ENCODE measurements at places on chromosomes 6 and 20.
A peak's percentile ranks its signal among the peaks of the same experiment; 100 is the strongest.

DNA sequence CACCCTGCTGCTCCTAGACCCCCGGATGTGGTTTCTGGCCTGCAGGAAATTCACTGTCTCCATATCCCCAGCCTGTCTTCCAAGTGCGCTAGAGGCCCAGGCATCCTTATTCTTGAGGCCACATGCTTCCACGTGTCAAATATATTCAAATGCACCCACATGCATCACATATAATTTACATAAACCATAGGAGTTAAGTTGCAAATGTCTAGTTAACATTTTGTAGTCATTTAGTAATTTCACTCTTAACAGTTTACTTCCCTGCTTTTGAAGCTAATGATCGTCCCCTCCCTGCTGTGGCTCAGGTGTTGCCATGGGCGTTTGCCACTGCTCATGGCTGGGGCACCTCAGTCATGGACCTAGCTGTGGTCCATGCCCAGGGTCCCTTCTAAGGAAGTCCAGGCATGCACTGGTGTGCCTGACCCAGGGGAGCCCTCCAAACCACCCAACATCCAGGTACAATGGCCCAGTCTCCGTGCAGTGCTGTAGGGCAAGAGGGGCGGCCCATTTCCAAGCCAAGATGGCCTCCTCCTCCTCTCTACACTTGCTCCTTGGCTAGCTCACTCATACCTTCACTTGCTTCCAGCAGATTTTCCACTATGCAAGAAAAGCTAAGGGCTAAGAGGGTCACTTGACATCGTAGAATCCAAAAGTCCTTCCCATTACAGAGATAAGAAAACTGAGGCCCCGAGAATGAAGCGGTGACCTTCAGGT lies 42.4 kb downstream of the FGD2 start:
- DNase-seq = peak; percentile 47

DNA sequence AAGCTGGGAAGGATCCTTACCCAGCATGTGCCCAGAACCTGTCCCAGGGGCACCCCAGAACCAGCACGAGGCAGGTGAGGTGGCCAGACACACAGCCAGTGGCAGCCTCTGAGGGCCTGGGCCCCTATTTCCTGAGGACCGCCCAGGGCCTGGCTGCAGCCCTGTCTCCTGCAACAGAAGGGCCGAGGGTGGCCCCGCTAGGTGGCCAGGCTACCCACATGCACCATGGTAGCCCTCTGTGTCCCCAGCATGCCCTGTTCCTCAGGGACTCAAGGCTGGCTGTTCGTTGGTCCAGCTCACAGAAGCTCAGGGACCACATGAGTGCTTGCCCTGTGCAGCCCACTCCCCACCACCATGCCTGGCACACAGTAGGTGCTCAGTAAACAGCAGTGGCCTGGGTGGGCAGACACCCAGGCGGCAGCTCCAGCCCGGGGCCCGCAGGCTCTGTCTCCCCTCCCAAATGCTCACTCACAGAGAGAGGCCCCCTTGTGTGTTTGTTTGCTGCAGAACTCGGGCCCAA lies 8.2 kb downstream of the HRH3 start:
- DNase-seq = no peak

DNA sequence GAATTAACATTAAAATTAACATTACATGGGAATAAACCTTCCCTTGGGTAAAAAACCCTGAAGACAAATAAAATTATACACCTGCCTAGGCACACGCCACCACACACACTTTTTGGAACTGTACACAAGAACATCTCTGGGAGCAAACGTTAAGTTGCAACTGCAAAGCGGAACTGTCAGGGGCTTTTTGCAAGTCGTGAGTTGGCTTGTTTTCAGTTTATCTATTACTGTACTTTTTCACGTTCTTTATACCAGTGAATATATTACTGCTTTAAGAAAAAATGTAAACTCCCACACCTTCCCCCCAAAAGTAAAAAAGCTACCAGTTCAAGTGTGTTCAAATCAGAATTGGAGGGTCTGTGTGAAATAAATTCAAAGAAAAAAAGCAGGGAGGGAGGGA lies 65.5 kb upstream of the NFATC2 start:
- no peak for DNase-seq

DNA sequence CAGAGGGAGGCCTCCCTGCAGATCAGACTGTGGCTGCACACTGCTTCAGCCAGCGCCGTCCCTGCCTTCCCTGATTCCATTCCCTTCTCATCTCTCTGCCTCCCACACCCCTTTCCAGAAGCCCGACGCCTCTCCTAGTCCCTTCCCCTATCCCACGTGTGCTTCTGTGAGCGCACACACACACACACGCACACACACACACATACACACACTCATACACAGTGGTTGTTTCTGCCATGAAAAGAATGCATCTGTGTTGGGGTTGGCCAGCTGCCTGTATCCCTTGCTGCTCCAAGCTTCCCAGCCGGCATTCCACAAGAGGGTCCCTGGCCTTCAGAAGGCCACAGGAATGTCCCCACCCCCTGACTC lies 51.7 kb downstream of the MOCS1 start:
- DNase-seq = no peak

DNA sequence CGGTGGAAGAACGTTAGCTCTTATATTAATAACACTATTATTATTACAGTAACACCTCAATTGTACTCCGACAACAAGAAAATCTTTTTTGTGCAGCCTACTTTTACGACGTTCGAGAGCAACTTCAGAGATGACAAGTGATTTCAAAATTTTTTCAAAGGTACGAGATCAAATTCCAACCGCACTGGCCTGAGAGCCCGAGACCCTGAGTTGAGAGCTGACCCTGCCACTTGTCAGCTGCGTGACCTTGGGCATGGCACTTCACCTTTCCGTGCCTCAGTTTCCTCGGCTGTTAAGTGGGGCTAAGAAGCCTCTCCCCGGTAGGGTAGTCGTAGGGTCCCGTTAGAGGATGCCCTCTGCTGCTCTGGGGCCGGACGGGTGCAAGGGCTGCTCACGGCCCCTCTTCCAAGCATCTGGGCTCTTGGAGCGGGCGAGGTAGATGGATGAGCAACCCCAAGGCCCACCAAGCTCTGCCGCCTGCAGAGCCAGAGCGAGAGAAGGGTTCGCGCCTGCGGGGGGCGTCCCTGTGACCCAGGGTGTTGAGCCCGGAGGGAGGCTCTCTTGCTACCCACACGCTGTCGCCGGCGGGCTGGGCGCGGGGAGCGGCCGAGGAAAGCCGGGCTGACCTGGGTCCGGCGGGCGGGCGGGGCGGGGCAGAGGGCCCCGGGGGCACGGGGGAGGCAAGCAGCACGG lies 510 bp downstream of the NDRG3 start:
- DNase-seq = no peak

DNA sequence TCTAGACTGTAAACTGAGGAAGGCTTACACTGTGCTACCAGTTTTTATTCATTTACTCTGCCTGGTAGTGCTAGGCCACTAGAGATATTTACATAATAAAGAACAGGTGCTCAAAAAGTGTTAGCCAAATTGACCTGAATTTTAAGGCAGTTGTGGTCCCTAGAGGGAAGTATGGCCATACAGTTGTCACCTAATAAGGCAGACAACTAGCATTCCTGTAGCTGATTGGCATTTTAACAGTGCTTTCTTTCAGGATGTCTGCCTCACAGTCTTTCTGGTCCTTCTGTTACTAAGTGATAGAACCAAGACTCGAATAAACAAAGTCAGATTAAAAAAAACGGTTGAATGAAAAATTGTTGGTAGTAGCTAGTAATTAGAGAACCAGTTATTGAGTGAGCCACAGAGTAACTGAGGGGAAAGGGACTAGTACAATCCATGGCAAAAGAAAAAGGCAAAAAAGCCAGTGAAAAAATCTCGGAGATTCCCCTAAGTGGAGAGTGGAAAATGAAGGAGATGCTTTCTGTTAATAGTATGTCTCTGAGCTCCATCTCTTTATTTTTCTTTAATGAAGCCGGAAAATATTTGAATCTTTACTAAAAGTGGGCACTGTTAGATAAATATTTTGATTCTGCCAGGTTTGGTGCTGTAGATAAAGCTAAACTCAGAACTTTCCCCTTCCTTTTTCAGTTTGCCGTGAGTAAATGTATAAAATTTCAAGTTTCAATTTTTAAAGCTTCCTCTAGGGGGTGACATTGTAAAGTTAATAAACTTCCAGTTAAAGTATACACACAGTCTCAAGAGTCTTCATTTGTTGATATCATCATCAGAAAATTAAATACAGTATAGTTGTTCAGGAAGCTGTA lies 9.1 kb downstream of the VTA1 start:
- DNase-seq = no peak

DNA sequence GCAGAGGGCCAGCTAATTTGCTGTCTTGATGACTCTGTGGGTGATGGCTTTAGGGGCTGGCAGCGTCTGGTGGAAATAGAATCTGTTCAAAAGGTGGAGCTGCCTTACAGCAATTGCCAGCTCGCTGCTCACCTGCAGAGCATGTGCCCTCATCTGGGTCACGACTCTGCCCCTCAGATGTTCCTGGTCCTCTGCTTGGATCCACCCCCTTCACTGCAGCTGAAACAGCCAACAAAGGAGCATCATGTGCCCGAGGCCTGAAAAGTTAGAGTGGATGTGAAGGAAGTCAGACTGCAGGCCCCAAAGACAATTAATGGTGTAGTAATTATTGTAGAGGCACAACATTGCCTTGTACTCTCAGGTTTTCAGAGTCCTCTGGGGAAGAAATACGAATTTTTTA lies 19.9 kb downstream of the RREB1 start:
- DNase-seq = no peak

GRCh38 chr20:37226889-37227288 lies 34.7 kb downstream of the GHRH start:
- no peak for DNase-seq

- DNase-seq = peak; percentile 63
Observed at GRCh38 chr6:167113935-167114910, 8.7 kb upstream of the CCR6 start.

DNA sequence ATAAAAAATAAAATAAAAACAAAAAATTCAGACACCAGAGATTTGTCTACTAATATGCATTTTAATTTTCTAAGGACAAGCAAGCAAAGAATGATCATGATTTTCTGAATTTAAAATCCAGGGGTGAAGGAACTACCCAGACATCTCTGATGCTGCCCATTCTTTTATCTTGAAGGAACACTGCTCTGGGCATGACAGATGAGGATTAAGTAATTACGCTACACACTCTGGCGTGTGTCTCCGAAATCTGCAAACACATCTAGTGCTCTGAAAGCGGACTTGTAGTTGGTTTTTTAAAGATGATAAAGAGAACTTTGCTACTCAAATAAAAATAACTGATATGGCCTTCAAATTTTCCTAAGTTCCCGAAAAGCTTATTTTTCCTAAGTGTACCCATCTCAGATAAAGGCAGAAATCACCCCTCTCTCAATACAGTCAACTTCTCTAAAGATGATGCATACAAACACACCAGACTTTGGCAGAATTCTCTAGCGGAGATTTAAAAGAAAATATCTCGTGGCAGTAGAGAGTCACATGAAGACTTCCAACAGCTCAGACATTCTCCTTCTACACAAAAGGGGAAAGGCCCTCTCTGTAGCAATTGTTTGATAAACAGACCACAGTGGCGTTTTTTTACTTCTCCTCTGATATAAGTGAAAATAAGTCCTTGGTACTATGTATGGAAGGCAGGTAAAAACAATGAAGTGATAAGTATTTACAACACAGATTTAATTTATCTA lies 133.8 kb downstream of the BACH2 start:
- no peak for DNase-seq

DNA sequence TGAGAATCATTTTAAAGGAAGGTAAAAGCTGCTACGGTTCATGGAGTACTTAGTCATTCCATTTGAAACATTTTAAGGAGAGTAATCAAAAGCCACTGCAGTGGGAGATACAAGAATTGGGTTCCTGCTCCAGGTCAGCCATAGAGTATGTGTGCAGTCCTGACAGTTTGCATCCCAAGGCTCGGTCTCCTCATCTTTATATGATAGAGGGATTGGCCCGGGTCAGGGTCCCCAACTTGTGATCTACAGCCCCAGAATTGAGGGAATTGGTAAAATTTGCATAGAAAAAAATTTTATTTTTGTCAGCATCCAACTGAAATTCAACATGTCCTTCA lies 147.4 kb upstream of the PRND start:
- no peak for DNase-seq

- no peak for DNase-seq
Observed at GRCh38 chr6:149995971-149996370, 29.4 kb downstream of the RAET1L start.

GRCh38 chr20:25310921-25311728 lies 63.2 kb downstream of the PYGB start:
- DNase-seq = no peak

DNA sequence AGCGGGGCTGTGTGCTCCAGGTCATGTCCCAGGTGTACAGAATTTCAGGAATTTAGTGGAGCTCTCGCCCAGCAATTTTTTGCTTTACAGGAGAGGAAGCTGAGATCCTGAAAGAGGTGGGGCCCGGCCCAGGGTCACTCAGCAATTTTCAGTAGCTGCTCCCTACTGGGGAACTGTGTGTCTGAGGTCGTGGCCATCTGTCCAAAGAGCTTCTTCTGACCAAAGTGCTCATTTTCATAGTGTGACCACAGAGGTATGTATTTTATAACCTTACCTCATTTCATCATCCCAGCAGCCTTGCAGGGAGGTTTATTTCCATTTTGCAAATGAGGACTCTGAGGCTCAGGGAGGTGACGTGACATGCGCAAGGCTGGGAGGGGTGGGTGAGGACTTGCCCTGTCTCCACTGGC lies 46.3 kb downstream of the FAM209B start:
- no peak for DNase-seq

DNA sequence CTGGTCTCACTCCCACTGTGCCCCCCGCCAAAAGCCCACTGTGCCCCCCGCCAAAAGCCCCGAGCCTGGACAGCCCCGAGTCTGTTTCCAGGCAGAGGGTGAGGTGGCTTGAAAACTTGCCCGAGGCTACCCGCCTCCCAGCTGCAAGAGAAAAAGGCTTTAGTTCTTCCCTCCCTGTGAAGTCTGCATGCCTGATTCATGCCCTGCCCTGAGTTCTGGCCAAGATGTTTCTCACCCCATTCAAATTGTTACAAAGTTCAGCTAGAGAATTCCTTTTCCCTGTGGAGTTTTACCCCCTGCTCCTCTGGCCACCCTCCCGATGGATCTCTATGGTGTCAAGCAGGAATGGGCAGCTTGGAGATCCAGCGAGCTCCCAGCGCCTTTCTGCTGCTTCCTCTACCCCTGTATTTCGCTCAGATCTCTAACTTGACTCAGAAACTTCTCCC lies 298.8 kb upstream of the MAP3K7 start:
- DNase-seq = no peak

- DNase-seq = no peak
Observed at GRCh38 chr6:112189494-112189893, 64.9 kb downstream of the LAMA4 start.

DNA sequence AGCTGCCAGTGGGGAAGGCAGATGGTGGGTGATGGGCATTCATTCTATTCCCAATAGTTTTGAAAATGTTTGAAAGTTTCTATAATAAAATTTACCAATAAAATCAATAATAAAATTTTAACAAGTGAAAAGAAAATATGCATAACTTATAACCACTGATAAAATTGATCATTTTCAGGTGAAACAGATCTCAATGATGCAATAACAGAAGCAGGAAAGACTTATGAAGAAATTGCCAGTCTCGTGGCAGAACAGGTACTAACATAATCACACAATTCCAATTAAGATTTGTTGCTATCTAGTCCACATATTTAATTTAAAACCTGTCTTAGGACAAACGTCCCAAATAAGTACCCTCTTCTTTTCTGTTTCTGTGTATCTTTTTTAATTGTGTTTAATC lies 45.9 kb upstream of the SYNJ2 start:
- DNase-seq = no peak

- DNase-seq = no peak
Observed at GRCh38 chr20:63694584-63695423, 1.6 kb upstream of the TNFRSF6B start.

Measured in stimulated activated CD4-positive, alpha-beta T cell treated with anti-CD3 and anti-CD28 coated beads, Interleukin-1b, Interleukin-23, amount 100 ng/mL, for 48 hours (primary cell).